Activated gamma-delta T cell treated with anti-CD3 and anti-CD28 coated beads, Interleukin-2, amount 50 U/mL, for 16 hours (primary cell): ENCODE measurements at places on chromosomes 2 and 18.

- no peak for DNase-seq
These were observed 166.2 kb downstream of the PHLPP1 start for GRCh38 chr18:62881509-62882016.

DNA sequence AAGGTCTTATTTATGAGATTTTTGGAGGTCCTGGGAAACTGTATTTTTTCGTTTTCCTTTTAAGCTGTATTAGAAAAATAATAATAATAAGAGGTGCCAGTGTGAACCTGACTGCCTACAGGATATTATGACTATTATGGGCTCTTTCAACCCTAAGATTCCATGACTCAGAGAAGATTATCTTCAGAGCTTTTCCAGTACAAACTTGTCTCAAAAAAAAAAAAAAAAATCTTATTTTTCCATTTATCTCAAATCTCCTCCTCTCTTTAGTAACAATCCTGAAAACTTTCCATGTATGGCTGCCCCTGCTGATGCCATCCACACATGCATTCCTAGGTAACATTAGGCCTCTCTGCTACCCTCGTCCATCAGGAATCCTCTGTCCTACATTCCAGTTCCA lies 36.7 kb upstream of the RPE start:
- no peak for DNase-seq

DNA sequence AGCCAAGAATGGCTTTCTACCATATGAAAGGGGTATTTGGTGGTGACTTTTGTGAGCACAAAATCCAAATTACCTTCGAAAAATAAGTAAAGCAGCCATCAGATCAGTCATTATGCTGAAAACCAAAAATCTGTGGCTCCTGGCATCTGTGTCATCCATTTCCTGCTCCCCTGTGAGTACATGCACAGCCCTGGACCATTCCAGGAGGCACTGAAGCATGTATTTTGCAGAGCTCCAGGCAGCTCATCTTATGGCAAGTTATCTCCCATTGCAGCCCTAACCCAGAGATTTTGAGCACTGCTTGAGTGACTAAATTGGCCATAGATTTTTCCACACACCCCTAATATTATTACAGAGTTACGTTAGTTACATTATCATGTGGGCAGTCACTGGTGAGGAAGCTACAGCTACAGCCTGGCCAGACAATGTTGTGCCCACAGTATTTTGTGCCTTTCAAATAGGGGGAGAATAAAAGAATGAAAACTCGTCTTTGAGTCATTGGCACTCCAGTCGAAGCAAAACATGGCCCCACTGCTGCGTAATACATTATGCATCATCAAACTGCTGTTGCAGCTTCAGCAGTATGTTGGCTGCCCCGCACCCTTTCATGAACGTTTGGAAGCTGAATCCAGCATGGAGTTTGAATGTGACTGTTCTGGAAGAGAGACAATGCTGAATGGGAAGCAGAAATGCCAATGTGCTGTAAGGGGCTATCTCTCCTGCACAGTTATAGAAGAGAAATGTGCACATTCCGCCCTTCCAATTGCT lies 702.2 kb downstream of the RNF144A start:
- DNase-seq: no peak

GRCh38 chr2:206064077-206064476 lies 21.9 kb downstream of the INO80D start:
- no peak for DNase-seq

- no peak for DNase-seq
These were observed 129.0 kb downstream of the ICOS start for GRCh38 chr2:204065566-204065965.

GRCh38 chr2:99821039-99821438 lies 321.4 kb downstream of the AFF3 start:
- no peak for DNase-seq

DNA sequence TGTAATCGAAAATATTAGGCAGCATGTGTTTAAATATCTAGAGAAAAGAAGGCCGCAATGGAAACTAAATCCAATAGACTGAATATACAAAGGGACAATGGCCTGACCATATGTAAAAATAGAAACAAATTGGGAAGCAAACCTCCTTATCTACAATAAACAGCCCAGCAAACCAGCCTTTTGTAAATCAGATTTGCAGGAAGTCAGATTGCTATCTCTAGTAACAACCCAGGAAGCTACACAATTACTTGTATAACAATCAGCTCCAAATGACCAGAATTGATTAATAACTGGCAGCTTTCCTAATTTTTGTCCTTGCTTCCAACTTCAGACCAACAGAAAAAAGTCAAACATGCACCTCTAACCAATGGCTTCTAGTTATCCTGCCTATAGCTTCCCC lies 860.0 kb downstream of the CPS1 start:
- no peak for DNase-seq
